ENCODE measurements at places on chromosomes 1 and 21.

DNA sequence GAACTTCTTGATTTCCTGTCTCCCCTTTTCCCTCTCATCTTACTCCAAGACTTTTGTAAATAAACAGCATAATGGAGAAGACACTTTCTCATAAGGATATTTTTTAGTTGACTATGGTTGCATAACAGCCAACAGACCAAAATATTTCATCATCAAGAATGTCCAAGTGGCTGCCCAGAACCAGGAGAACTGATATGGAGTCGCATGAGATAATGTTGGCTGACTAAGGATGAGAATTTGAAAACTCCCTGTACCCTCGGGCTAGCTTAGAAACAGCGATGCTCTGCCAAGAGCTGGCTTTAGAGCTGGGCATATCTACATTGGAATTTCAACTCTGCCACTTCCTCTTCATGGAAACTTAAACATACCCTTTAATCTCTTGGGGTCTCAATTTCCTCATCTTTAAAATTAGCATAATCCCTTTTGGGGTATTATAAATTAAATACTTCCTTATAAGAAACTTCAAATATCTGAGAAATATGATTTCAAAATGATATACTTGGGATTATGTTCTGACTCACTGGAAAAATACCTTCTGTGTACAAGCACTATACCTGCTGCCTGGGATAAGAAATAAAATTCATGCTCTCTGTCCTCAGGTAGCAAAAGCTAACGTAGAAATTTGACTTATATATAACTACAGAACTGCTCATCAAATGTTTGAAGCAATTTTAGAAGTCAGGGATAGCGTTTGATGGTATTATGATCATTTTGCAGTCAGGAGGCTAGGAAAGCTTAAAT, 777.3 kb downstream of the LTN1 start:
- H3K4me3 ChIP-seq = no peak overlapping the region
- H3K36me3 ChIP-seq = no peaks in the 10 kb centered on the region
- H3K27ac ChIP-seq = no peak overlapping the region
- H3K27me3 ChIP-seq = no peaks in the 10 kb centered on the region

DNA sequence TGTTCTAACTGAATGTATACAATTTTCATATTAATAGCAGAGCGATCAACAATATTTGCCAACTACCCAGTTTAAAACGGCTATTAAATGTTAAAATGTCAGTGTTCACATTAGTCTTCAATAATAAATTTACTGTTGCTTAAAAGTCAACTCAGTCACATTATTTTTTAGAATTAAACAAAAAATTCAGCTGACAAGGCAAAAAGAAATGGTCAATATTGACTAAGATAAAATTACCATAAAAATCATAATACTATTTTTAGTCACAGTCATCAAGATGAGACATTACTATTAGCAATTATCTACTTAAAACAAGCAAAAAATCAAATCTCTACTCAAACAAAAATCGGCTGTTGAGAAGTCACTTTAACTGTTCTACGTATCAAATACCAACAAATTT, 1.5 kb downstream of the ANKRD13C start:
- peak overlapping the region; percentile 94 for H3K27ac ChIP-seq
- peaks cover 34% of the 10 kb centered on the region for H3K36me3 ChIP-seq
- peak overlapping the region; percentile 91 for H3K4me3 ChIP-seq
- H3K4me1 ChIP-seq = peaks cover 34% of the 10 kb centered on the region
- DNase-seq = no peak

DNA sequence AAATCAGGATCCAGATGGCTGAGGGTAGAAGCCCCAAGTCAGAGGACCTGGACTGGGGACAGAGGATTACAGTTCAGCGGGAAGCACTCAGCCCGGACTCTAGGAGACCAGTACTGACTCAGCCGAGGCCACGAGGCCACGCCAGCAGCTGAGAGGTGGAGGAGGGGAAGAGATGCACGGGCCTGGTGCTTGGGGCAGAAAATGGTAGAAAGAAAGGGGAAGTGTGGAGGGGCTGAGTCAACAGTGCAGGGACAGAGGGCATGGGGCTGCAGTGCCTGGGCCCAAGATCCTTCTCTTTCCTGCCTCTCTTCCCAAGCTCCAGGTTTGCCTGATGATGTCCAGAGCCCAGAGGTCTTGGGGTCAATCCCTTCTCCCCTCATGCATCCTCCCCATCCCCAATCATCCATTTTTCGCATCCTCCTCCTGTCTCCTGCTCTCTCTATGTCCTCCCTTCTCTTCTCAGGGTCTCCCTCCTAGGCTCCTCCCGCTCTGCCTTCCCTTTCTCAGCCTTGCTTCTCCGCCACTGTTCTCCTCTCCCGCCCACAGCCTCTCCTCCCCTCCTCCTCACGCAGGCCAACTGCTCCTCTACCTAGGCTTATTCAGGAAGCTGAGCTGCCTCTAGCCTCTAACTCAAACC, 7.7 kb downstream of the ARHGEF2 start:
- peaks cover 74% of the 10 kb centered on the region for H3K4me1 ChIP-seq
- DNase-seq = no peak
- H3K4me3 ChIP-seq = peak overlapping the region; percentile 67
- H3K27me3 ChIP-seq = no peaks in the 10 kb centered on the region
- H3K36me3 ChIP-seq = peaks cover 89% of the 10 kb centered on the region
- peak overlapping the region; percentile 85 for H3K27ac ChIP-seq

GRCh38 chr21:16514316-16514715, 784.5 kb downstream of the USP25 start:
- H3K4me3 ChIP-seq = no peak overlapping the region
- no peaks in the 10 kb centered on the region for H3K4me1 ChIP-seq
- no peak overlapping the region for H3K27ac ChIP-seq
- no peaks in the 10 kb centered on the region for H3K27me3 ChIP-seq
- H3K36me3 ChIP-seq = no peaks in the 10 kb centered on the region

DNA sequence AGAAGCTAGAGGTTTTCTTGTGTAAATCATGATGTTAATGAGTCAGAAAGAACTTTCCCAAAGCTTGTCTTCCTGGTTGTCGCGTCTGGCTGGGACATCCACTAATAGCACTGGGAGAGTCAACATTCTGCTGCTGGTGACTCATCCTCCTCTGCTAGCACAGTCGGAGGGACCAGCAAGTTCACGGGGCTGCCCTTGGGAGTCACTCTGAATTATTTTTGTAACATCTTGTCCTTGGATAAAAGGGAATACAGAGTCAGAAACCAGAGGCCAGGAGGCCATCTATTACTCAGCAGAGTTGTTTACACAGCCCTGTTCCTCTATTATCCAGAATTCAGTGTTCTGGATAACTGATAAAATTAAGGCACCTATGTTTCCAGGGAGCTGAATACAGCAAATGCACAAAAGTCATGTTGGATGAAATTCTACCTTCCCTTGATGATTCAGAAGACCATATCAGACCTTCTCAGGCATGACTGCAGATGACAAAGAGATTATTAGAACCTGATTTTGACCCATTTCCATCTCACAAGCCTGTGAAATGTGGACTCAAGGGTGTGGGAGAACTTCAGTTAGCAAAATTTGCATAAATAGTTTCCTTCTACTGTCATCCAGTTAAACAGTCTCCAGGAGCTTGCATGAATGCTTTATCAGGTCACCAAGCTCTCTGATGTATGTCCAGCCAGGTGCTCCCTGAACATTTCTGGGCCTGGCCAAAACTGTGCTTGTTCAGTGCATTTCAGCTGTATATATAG, 68.1 kb downstream of the JAK1 start:
- H3K27me3 ChIP-seq = no peaks in the 10 kb centered on the region
- H3K36me3 ChIP-seq = no peaks in the 10 kb centered on the region
- no peak for DNase-seq
- H3K27ac ChIP-seq = no peak overlapping the region
- peaks cover 46% of the 10 kb centered on the region for H3K4me1 ChIP-seq
- H3K4me3 ChIP-seq = no peak overlapping the region

- no peak overlapping the region for H3K27ac ChIP-seq
- no peak for DNase-seq
- H3K4me1 ChIP-seq = no peaks in the 10 kb centered on the region
- no peaks in the 10 kb centered on the region for H3K27me3 ChIP-seq
- peaks cover 24% of the 10 kb centered on the region for H3K36me3 ChIP-seq
- no peak overlapping the region for H3K4me3 ChIP-seq
These were observed 70.4 kb downstream of the TUT4 start for GRCh38 chr1:52482326-52483004.

- no peak overlapping the region for H3K4me3 ChIP-seq
- H3K27me3 ChIP-seq = peaks cover 3% of the 10 kb centered on the region
- H3K27ac ChIP-seq = no peak overlapping the region
- H3K4me1 ChIP-seq = no peaks in the 10 kb centered on the region
These were observed 204.9 kb downstream of the ATG4C start for GRCh38 chr1:62988867-62989266.

GRCh38 chr1:77948841-77949424, 29.9 kb downstream of the FUBP1 start:
- no peak for DNase-seq
- H3K4me3 ChIP-seq = no peak overlapping the region
- peaks cover 63% of the 10 kb centered on the region for H3K36me3 ChIP-seq

DNA sequence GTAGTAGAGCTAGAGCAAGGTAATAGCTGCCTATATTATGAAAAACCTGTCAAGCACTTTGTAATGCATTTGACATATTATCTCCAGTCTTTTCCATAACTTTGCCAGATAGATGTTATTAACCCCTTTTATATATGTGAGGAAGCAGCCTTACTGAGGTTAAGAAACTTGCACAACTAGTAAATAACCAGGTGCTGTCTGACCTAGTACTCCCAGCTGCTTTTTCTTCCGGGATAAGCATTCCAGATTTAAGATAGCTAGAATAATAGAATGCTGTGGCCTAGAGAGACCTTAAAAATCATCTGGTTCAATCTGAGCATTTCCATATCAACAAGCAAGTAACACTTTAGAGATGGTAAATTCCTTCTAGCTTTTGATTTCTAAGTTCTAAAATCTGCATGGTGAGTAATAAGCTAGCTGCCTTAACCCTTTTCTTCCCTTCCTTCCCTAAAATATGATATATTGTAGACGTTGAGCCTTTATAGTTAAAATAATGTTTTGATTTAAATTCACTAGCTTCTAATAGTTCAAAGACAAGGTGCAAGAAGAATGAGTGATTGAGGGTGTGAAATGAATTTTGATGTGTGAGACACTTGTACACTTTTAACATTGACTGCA, 1.8 kb downstream of the SH3GLB1 start:
- H3K36me3 ChIP-seq = peaks cover 23% of the 10 kb centered on the region
- H3K27ac ChIP-seq = peak overlapping the region; percentile 70
- H3K4me1 ChIP-seq = peaks cover 40% of the 10 kb centered on the region
- H3K4me3 ChIP-seq = peak overlapping the region; percentile 98

DNA sequence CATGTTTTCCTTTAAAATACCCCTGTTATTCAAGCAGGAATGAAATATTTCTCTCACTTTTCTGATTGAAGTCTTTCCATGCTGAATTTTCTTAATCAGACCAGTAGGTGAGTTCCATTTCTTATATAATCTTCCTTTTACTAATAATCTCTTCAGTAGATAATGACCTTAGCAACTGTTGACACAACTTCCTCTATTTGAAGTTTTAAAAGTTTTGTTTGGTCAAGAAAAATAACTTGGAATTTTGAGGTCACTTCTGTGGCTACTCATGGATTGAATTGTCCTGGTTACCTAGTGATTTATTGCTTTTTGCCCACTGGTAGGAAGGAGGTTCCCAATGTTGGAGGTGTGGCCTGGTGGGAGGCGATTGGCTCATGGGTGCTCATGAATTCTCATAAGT, 70.6 kb upstream of the PAXBP1 start:
- H3K36me3 ChIP-seq = no peaks in the 10 kb centered on the region
- H3K27ac ChIP-seq = no peak overlapping the region
- DNase-seq = no peak
- peaks cover 18% of the 10 kb centered on the region for H3K27me3 ChIP-seq
- H3K4me3 ChIP-seq = no peak overlapping the region

DNA sequence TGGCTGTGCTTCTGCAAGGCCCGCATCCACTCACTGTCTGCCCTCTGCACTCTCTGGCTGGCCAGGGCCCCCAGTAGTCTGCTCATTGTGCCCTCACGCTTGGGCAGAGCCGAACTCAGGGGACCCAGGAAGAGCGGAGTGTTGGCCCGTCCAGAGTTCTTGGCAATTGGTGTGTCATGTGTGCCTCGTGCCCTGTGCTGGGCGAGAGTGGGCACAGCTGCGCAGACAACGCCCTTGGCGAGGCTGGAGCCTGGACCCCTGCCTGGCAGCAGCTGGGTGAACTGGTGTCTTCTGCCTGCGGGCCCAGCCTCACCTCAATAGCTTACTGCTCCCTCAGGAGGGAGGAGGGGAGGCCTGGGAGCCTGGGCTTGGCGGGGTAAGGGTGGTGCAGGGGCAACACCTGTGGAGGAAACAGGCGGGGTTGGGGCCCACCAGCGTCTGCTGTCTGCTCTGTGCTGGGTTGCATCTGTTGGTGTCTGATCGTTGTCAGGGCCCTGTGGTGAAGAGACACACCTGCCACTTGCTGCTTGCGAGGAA, 2.1 kb downstream of the GUK1 start:
- peaks cover 5% of the 10 kb centered on the region for H3K27me3 ChIP-seq
- H3K27ac ChIP-seq = peak overlapping the region; percentile 28
- peaks cover 29% of the 10 kb centered on the region for H3K36me3 ChIP-seq
- H3K4me3 ChIP-seq = peak overlapping the region; percentile 96
- DNase-seq = no peak

GRCh38 chr1:196438329-196438728, 169.9 kb downstream of the KCNT2 start:
- no peaks in the 10 kb centered on the region for H3K27me3 ChIP-seq
- DNase-seq = no peak
- no peaks in the 10 kb centered on the region for H3K4me1 ChIP-seq
- H3K4me3 ChIP-seq = no peak overlapping the region
- H3K36me3 ChIP-seq = no peaks in the 10 kb centered on the region
- H3K27ac ChIP-seq = no peak overlapping the region

- peak overlapping the region; percentile 56 for H3K4me3 ChIP-seq
- H3K36me3 ChIP-seq = peaks cover 28% of the 10 kb centered on the region
- peaks cover 48% of the 10 kb centered on the region for H3K4me1 ChIP-seq
- peak overlapping the region; percentile 83 for H3K27ac ChIP-seq
These were observed 17.2 kb upstream of the SLAMF6 start for GRCh38 chr1:160539990-160540858.

- H3K4me3 ChIP-seq = no peak overlapping the region
- H3K4me1 ChIP-seq = peaks cover 39% of the 10 kb centered on the region
- no peak for DNase-seq
- H3K27me3 ChIP-seq = peaks cover 27% of the 10 kb centered on the region
- no peak overlapping the region for H3K27ac ChIP-seq
These were observed 16.8 kb downstream of the S100A10 start for GRCh38 chr1:151976858-151977257.

GRCh38 chr1:180800945-180801344, 111.8 kb upstream of the KIAA1614 start:
- H3K4me3 ChIP-seq = no peak overlapping the region
- H3K27ac ChIP-seq = no peak overlapping the region
- H3K27me3 ChIP-seq = no peaks in the 10 kb centered on the region
- no peak for DNase-seq
- peaks cover 9% of the 10 kb centered on the region for H3K36me3 ChIP-seq
- peaks cover 9% of the 10 kb centered on the region for H3K4me1 ChIP-seq

DNA sequence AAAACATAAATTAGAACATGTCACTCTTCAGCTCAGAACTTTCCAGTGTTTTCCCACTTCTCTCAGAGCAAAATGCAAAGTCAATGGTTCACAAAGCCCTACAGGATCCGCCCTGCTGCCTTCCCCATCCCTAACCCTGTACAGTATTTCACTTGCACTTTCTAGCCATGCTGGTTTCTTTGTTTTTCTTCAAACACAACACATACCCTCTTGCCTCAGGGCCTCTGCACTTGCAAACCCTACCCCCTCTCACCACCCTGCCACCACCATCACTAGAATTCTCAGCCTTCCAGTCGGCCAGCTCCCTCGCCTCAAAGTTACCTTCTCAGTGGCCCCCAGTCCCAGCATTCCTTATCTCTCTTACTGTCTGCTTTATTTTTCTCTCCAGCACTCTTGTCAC, 17.6 kb downstream of the TEX35 start:
- no peak for DNase-seq
- H3K4me3 ChIP-seq = no peak overlapping the region
- peaks cover 2% of the 10 kb centered on the region for H3K27me3 ChIP-seq
- H3K4me1 ChIP-seq = no peaks in the 10 kb centered on the region

Data from activated T-helper 2 cell treated with anti-CD3 and anti-CD28 coated beads, Interferon-gamma antibody, Interleukin-2, Interleukin-4, amounts not matched to agents 10 μg/mL and 5 μg/mL and 100 μg/mL, durations not matched to agents 14 hours and 24 hours and 36 hours (primary cell).